Parietal lobe (tissue), 2 donors: ENCODE measurements at places on chromosomes 2 and 18. TPM values are rescaled to one million over a fixed set of nuclear protein-coding genes. Genes with fewer than 3 reads are reported as not detected.

Gene NTSR2
- total RNA-seq, result not detected

Gene KIAA2012
- 1.9 TPM for total RNA-seq

Gene TIGD1
- 14.1 TPM for total RNA-seq

Gene PIEZO2
- total RNA-seq, result 2.8 TPM

Gene GREB1
- total RNA-seq, result 3.8 TPM

Gene C1QL2
- total RNA-seq, result 1.6 TPM

Gene DCC
- 24.1 TPM for total RNA-seq

Gene ALPI
- total RNA-seq, result not detected

Gene LPIN1
- 50.1 TPM for total RNA-seq

Gene PROM2
- 9.4 TPM for total RNA-seq

Gene MC5R
- total RNA-seq, result 5.0 TPM

Gene KCNG3
- 0.31 TPM for total RNA-seq

Gene ZSWIM2
- total RNA-seq, result 0.63 TPM

Gene INHBB
- 7.2 TPM for total RNA-seq

Gene RGPD4
- total RNA-seq, result not detected

Gene CCDC85A
- total RNA-seq, result 34.4 TPM

Gene SEMA4C
- 56.3 TPM for total RNA-seq

Gene UGT1A5
- not detected for total RNA-seq

Gene LHCGR
- total RNA-seq, result not detected

Gene ARL4C
- 48.5 TPM for total RNA-seq

Gene RESP18
- total RNA-seq, result not detected

Gene GAL3ST2
- total RNA-seq, result 1.3 TPM

Gene RBFA
- total RNA-seq, result 100 TPM

Gene AOX1
- 1.9 TPM for total RNA-seq

Gene CBLN2
- 43.8 TPM for total RNA-seq

Gene BARD1
- total RNA-seq, result 47.3 TPM

Gene SLC11A1
- total RNA-seq, result 3.8 TPM

Gene TMEM178A
- 32.2 TPM for total RNA-seq

Gene SCG2
- 50.7 TPM for total RNA-seq

Gene IL37
- total RNA-seq, result not detected

Gene NOSTRIN
- 7.2 TPM for total RNA-seq

Gene DSG4
- total RNA-seq, result not detected

Gene SERPINB13
- not detected for total RNA-seq

Gene ARHGAP28
- 17.5 TPM for total RNA-seq

Gene LOXHD1
- 0.31 TPM for total RNA-seq
